ENCODE measurements at places on chromosomes 12 and 14. TPM values are rescaled to one million over a fixed set of nuclear protein-coding genes. Genes with fewer than 3 reads are reported as not detected.
A peak's percentile ranks its signal among the peaks of the same experiment; 100 is the strongest.

Gene PMEL
- total RNA-seq, result 5.0 TPM

GRCh38 chr14:90530523-90530922 is 133.7 kb downstream of the CALM1 start:
- DNase-seq, result no peak

DNA sequence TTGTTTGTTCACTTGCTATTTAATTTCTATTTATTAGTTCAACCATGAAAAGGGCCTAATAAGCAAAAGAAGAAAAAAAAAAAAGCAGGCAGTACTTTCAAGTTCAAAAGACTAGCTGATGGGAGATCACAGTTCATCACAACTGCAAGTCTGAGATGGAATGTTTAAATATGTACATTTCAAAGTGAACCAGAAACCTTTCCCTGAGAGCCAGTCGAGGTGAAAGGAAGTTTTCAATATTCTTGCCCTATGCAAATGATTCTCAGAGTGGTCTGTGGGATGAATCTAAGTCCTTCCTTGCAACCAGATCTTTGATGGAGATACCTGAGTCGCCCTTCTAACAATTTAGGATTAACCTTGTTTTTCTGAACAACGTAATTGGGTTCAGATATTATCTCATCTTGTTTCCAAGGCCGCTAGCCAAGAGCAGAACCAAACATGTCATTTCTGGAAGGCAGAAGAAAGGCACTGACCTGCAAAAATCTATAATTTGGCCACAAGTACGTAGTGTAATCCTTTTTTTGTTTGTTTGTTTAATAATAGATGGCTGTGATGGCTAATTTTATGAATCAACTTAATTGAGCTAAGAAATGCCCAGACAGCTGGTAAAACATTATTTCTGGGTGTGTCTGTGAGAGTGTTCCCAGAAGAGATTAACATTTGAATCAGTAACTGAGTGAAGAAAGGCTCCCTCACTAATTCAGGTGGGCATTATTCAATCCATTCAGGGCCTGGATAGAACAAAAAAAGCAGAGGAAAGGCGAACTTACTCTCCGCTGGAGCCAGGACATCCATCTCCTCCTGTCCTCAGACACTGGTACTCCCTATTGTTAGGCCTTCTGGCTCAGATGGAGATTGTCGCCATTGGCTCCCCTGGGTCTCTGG is 171.1 kb upstream of the TMPO start:
- no peak for DNase-seq

- DNase-seq, result no peak
Measured at GRCh38 chr12:70451528-70451927, 85.4 kb downstream of the KCNMB4 start.

DNA sequence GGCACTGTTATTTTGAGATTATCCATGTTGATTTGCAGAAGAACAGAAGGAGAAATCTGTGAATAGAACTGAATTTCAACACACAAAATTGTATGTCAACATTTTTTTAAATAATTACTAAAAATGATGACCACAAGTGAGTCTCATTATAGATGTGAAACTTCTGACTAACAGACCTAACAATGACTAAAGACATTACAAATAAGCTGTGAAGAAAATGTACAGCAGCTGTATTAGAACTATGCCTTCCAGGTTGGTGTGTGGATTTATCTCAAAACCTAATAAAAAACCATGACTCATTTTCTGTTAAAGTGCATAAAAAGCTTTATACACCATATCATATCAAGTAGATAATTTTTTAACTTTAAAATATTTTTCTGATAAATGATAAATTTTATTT is 22.5 kb upstream of the FOXG1 start:
- no peak for DNase-seq

DNA sequence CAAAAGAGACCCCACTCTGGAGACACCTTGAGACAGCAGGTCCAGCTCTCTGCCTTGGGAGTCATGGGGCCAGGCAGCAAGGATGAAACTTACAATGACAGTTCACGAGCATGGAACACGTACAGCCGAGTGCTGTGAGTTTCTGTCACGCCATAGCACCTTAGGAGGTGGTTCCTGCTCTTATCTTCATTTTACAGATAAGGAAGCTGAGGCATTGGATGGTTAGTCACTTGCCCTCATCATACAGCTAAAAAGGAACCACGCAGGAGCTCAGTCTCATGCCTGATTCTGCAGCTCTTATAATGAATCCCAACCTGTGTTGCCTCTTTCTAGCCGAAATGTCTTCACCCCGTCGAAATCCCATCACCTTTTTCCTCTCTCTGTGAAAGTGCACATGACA is 39.9 kb downstream of the C14orf132 start:
- peak; percentile 3 for DNase-seq

DNA sequence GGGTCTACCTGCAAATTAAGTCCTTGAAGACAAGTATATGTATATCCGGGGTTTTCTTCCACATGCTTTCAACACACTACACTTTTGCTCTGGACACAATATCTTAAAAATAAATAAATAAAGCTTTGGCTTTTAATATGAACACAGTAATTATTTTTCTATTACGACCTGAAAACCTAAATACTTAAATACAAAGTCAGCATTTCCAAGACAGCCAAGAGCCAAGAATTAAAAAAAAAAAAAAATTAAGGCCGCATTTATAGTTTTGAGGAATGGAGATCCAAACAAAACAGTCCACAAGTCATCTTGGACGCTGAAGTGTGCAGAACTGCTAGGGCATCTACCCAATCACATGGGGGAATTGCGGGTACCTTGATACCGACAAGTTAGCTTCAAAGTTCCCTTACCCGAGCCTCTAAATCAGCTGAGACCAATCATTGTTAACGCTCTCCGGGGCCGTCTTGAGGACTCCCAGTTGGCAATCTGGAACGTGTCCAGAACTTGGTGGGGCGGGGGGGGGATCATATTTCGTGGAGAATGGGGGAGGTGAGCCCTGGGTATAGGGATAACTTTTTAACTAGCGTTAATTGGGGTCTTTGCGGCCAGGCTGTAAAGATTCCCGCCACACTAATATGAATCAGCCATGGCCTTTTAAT is 731 bp upstream of the PCNX4 start:
- DNase-seq, result no peak

DNA sequence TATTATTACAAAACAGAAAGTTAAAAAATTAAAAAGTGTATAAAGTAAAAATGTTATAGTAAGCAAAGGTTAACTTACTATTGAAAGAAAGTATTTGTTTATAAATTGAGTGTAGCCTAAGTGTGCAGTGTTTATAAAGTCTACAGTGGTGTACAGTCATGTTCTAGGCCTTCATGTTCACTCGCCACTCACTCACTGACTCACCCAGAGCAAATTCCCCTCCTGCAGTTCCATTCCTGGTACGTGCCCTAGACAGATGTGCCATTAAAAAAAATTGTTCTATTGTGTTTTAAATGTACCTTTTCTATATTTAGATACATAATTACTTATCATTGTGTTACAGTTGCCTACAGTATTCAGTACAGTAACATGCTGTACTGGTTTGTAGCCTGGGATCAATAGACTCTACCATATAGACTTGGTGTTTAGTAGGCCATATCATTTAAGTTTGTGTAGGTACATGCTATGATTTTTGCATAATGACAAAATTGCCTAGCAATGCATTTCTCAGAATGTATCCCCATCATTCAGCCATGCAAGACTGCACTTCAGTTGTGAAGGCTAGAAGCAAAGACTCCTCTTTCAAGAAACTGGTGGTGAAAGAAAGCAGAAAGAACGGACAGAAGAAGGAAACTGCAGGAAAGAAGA is 100.6 kb downstream of the DACT1 start:
- no peak for DNase-seq

DNA sequence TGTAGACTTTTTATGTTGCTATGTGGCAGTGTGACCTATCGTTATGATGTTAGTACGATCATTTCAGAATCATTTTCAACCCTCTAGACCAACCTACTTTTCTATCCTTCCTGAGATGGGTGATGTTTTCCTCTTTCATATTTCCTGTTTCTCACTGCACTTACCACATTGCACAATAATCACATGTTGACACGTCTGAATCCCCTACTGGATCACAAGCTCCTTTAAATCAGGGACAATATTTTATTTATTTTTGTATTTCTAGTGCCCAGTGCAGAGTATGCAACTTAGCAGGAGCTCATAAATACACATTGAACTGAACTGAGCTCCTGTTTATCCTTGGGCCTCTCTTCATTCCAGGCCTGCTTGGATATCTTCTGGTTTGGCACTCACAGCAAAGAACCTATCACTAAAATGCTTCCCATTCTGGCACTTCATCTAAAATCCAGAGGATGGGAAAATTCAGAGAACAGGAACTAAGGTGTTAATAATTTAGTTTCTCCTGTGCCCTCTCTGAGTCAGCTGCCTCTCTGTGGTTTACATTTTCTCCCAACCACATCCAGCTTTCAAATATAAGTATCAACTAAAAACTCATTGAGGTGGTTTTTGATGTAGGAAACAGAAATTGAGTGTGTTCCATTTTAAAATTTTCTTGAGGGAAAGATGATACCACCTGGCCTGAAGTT is 69.4 kb upstream of the DYRK2 start:
- no peak for DNase-seq

Gene LUM
- total RNA-seq, result 361 TPM

DNA sequence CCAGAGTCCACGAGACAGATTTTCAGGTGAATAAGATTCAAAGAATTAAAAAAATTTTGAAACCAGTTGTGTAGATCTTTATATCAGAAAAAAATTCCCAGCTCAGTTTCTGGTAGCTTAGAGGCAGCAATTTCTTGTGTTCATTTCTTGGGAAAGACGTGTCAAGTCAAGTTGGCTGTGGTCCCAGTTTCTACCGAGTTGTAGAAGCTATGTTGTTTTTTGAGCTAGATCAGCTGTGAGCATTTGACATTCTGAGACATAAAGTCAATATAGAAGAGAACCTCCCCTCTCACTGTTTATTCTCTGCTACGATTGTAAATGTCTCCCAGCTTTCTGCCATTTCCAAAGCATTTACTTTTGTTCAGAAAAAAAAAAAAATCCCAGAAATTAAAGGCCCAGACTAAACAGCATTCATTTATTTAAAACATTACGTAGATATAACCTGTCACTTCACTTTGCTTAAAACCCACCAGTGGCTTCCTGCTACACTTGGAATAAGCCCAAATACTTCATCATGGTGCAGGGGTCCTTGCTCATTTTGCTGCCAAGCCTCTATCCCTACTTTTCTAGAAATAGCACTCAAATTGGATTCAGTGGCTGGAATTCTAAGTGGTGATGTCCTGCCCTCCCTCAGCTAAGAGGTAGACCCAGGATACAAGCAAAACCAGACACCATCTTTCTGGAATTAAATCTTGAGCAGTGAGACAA is 20.6 kb upstream of the PYGL start:
- DNase-seq, result no peak

- DNase-seq, result no peak
Measured at GRCh38 chr12:108972358-108972757, 48.5 kb downstream of the SVOP start.

- DNase-seq, result no peak
Measured at GRCh38 chr14:105850853-105851581, 324.6 kb downstream of the TMEM121 start.

DNA sequence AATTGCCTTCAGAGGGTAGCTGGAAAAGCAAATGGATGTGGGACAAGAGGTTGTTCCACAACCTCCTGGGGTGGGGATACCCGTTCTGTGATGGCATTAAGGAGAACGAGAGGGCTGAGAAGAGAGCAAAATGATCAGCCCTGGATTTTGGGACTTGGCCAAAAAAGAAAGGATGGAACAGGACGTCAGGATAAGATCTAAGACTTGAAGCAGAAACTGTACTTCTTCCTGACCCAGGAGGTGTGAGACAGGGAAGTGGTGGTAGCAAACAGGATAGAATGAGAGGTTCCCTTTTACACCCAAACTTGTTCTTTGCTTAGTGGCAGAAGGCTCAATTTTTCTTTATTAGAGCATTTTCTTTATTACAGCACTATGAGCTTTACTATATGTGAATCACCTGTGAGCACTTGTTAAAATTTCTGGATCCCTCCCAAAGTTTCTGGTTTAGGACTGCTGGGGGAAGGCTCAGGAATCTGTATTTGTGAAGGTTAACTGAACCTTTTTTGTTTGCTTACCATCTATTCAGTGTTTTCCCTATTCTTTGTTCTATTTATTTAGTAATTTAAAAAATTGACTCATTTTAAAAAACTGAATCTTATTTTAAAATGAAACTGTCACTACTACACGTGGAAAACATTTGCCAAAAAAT is 59.2 kb downstream of the ERC1 start:
- no peak for DNase-seq

- DNase-seq, result no peak
Measured at GRCh38 chr12:102618197-102618877, 138.0 kb upstream of the IGF1 start.

Gene A2ML1
- not detected for total RNA-seq
